ENCODE measurements at places on chromosomes 16 and 17.

DNA sequence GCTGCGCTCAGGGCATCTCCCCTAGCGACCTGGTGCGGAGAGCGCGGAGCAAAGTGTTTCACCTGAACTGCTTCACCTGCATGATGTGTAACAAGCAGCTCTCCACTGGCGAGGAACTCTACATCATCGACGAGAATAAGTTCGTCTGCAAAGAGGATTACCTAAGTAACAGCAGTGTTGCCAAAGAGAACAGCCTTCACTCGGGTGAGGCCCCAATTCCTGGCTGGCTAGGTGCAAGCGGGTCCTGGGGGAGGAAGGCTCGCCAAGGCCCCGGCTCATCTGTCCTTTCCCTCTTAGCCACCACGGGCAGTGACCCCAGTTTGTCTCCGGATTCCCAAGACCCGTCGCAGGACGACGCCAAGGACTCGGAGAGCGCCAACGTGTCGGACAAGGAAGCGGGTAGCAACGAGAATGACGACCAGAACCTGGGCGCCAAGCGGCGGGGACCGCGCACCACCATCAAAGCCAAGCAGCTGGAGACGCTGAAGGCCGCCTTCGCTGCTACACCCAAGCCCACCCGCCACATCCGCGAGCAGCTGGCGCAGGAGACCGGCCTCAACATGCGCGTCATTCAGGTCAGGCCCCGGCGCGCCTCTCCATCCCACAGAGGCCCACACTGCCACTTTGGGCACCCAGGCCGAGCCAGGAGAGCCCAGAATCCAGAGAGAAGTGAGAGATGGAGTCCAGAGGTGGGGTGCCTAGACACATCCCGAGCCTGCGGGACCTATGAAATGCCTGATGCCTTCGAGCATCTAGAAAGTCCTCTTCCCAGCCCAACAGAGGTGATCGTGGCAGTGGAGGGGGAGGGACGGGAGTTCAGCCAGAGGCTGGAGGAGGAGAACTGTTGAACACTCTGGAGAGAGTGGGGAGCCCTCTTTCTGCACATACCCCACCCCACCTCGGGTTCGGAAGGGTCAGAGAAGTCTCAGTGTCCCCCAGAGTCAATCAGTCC is 3.3 kb downstream of the LHX1 start:
- DNase-seq: no peak

DNA sequence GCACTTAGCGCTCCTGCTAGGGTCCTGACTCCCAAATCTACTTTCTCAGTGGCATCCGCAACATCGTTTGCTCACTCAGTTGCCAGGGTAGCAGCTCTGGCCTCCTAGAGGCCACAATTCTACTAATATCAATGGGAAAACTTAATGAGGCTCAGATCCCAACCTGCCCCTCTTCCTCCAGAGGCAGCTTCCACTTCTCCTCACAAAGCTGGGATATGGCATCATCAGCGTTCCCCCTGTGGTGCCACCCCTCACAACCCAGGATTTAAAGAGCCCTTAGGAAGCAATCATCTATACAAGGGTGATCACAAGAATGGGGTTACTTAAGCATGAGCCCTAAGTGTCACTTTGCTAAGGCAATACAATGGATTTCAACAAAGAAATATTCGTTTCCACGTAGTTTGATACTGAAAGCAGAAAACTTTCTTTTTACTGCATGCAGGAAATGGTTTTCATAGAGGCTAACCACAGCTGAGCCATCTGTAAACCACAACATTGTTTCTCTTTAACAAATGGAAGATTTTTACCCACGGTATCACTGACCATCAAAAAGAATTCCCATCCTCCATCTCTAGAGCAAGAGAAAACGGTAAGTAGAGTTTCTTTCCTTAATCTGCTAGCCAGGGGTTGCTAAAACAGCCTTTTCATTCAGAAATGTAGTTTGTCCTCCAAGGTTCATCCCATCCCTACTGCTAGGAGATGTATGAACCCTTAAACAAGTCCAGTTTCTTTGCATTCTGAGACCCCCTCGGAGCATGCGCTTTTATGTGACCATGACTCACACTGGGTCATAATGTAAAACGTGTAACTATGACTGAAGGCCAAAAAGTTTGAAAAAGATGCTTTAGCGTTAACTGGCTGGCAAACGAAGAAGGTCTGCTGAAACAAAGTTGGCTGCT is 68.3 kb upstream of the BCAR1 start:
- DNase-seq: no peak

- no peak for DNase-seq
Observed at GRCh38 chr17:56314026-56314425, 160.8 kb downstream of the ANKFN1 start.

GRCh38 chr17:39848600-39848999 is 15.5 kb downstream of the IKZF3 start:
- no peak for DNase-seq

- DNase-seq: no peak
Observed at GRCh38 chr16:89561142-89561883, 831 bp downstream of the RPL13 start.

GRCh38 chr16:10150906-10151305 is 31.3 kb downstream of the GRIN2A start:
- no peak for DNase-seq

- no peak for DNase-seq
Observed at GRCh38 chr16:89166696-89167424, 4.7 kb upstream of the CDH15 start.

DNA sequence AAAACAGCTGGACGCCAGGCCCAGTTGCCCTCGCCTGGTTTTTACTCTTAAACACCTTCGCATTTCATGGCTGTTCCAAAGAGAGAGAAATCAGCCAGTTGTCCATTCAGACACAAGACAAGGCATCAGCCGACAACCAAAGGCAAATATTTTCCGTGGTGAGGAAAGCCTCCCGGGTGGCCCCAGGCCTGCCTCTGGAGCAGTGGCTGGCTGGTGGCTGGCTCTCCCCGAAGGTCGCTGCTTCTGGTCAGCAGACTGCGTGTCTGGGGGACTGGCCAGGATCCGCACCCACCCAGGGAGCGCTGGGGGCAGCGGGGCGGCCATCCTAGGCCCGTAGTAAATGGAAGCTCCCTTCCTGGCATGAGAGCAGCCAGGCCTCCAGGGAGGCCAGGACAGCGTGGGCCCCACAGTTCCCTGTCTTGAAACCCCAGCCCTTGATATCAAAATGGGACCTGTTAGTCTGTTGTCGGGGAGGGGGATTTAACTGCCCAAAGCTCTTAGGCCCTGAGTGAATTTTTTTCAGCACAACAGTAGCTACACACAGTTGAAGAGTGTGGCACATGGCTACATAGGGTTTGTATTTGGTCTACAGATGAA is 57.7 kb downstream of the SREBF1 start:
- DNase-seq: no peak

- no peak for DNase-seq
Observed at GRCh38 chr17:78609191-78609641, 32.0 kb upstream of the DNAH17 start.

GRCh38 chr17:45371414-45372324 is 54.8 kb upstream of the MAP3K14 start:
- peak; percentile 92 for DNase-seq

DNA sequence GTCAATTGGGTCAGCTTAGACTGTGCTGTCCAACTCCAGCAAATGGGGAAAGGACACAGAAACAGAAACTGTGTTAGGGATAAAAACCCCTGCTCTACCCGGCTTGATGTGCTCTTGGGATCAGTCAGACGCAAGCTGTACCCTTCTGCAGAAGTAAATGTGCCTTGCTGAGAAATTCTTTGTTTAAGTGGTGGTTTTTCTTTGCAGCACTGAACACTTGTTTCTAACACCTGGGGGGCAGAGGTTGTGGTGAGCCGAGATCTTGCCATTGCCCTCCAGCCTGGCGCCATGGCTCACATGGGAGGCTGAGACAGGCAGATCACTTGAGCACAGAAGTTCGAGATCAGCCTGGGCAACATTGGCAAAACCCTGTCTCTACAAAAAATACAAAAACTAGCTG is 18.5 kb upstream of the ARL4D start:
- no peak for DNase-seq

GRCh38 chr16:28146536-28146935 is 65.2 kb downstream of the XPO6 start:
- DNase-seq: no peak

Data from kidney capillary endothelial cell (primary cell).